Osteoblast (primary cell): ENCODE measurements at places on chromosomes 4 and X. TPM values are rescaled to one million over a fixed set of nuclear protein-coding genes. Genes with fewer than 3 reads are reported as not detected.
A peak's percentile ranks its signal among the peaks of the same experiment; 100 is the strongest.

CXXC4 gene
- total RNA-seq, result not detected in 2 replicates

SNCA gene
- 0.29 and 0.72 TPM in 2 replicates for total RNA-seq

VGLL1 gene
- total RNA-seq, result not detected in 2 replicates

GLOD5 gene
- not detected in 2 replicates for total RNA-seq

DNA sequence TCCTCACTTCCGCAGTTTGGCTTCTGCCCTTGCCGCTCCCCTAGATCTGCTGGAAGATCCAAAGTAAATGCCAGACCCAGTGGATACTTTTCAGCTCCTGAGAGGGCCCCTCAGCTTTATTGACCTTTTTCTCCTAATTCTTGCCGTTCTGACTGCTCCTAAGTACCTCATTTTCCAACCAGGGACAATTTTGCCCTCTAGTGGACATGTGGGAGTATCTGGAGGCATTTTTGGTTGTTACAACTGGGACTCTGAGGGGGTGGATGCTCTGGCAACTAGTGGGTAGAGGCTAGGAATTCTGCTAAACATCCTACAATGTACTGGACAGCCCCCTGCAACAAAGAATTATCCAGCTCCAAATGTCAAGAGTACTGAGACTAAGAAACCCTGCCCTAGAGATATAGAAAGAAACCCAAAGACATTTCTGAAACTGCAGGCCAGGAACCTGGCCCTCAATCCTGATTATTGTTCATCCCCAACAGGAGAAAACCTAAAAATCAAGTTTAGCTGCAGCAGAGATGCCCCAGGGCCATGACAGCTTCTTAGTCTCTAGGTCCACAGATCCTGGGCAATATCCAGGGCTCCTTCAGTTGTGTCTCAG lies 3.4 kb downstream of the TEX13B start:
- peak; percentile 71 for DNase-seq
- H3K4me3 ChIP-seq, result no peak overlapping the region
- no peaks in the 10 kb centered on the region for H3K4me1 ChIP-seq
- H3K27me3 ChIP-seq, result peaks cover 10% of the 10 kb centered on the region

DNA sequence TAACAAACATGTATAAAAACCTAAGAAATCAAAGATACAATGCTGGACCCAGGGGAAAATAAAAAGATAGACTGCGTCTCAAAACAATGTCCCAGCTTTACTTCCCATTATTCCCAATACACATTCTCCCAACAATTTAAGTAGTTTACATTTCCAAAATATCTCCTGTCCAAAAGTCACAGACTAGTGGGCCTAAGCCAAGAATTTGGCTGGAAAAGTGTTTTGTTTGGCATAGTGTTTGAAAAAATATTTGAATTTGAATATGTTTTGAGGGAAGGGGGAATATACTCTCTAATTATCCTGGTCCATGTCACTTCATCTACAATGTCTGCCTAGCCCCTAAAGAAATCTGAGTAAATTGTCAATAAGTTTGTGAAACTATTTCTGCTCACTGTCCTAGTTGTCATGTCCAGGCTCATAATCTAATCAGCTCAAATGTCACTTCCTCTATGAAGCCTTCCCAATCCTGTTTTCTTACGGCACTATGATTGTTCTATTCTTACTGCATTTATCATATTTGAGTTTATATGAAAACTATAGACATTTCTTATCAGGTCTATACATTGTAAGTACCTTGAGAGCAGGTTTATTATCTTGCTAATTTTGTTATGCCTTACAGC lies 74.4 kb downstream of the SEC24D start:
- DNase-seq, result no peak
- H3K36me3 ChIP-seq, result peaks cover 74% of the 10 kb centered on the region
- no peak overlapping the region for H3K4me3 ChIP-seq
- H3K27ac ChIP-seq, result no peak overlapping the region

- H3K27me3 ChIP-seq, result no peaks in the 10 kb centered on the region
- H3K4me1 ChIP-seq, result peaks cover 4% of the 10 kb centered on the region
- H3K27ac ChIP-seq, result no peak overlapping the region
- H3K36me3 ChIP-seq, result no peaks in the 10 kb centered on the region
Measured at GRCh38 chr4:53695540-53696463, 104.5 kb upstream of the LNX1 start.

DNA sequence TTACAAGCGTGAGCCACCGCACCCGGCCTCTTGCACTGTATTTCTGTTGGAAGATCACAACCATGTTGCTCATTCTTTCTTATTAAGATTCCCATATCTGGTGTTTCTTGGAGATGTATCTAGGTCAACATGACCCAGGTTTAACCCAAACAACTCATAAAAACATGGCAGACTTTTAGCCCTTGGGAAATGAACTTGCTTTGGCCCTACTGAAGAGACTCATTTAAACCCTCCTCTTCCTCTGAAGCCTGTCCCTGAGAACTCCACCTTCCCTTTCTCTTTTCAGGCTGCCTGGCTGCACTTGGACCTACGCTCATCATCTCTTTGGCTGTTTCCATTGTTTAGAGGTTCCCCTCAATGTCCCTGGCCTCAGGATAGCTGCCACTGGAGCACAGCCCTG lies 22.8 kb upstream of the OPN1LW start:
- H3K27me3 ChIP-seq, result peaks cover 10% of the 10 kb centered on the region
- no peak for DNase-seq
- no peaks in the 10 kb centered on the region for H3K4me1 ChIP-seq
- no peak overlapping the region for H3K27ac ChIP-seq
- no peaks in the 10 kb centered on the region for H3K36me3 ChIP-seq

- no peak overlapping the region for H3K27ac ChIP-seq
- no peak overlapping the region for H3K4me3 ChIP-seq
- peaks cover 12% of the 10 kb centered on the region for H3K4me1 ChIP-seq
- DNase-seq, result no peak
Measured at GRCh38 chr4:57159866-57160265, 49.7 kb upstream of the IGFBP7 start.

DNA sequence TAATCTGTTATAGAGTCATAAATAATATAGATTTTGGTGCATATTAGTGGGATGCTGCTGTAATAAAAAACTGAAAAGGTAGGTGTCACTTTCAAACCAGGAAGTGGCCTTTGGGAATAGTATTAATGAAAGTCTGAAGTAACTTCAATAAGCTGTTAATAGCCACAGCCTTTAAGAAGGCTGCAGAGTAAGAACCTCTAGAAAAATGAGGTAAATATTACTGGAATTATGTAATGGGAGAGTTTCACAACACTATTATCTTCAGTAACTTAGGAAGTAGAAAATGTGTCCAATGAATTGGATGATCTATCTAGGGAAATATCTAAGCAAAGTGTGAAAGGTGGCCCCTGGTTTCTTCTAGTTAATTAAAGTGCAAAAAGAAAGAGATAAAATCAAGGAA lies 104.7 kb downstream of the NCAPG start:
- H3K27me3 ChIP-seq, result no peaks in the 10 kb centered on the region
- no peak overlapping the region for H3K4me3 ChIP-seq
- DNase-seq, result no peak
- no peaks in the 10 kb centered on the region for H3K36me3 ChIP-seq
- H3K27ac ChIP-seq, result no peak overlapping the region

- DNase-seq, result no peak
- no peaks in the 10 kb centered on the region for H3K27me3 ChIP-seq
- no peak overlapping the region for H3K4me3 ChIP-seq
- H3K36me3 ChIP-seq, result no peaks in the 10 kb centered on the region
- peaks cover 5% of the 10 kb centered on the region for H3K4me1 ChIP-seq
- H3K27ac ChIP-seq, result no peak overlapping the region
Measured at GRCh38 chr4:140930011-140930410, 173.8 kb upstream of the TBC1D9 start.

DNA sequence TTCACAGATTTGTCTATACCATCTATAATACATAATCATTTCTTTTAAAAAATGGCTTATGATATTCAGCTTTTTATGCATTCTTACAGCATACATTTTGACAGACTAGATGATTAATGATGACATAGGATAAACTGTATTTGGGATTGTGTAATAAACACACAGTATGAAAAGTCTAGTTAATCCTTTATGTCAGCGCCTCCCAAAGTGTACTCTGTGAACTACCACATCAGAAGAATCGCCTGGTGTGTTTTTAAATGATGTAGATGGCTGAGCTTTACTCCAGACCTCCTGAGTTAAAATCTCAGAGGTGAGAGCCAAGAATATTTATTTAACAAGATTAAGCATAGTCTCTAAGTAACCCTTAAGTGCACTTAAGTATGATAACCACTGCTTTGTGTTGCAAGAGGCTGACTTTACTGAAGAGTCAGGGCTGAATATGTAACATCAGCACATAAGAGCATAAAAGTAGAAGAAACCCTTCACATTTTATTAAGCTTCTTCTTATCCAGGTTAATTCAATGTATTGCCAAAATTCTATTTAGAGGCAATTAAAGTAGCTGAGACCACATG lies 104.2 kb downstream of the ANK2 start:
- H3K27ac ChIP-seq, result no peak overlapping the region
- no peaks in the 10 kb centered on the region for H3K27me3 ChIP-seq
- H3K36me3 ChIP-seq, result no peaks in the 10 kb centered on the region
- H3K4me3 ChIP-seq, result no peak overlapping the region

- H3K27me3 ChIP-seq, result peaks cover 44% of the 10 kb centered on the region
- H3K27ac ChIP-seq, result no peak overlapping the region
- H3K4me1 ChIP-seq, result no peaks in the 10 kb centered on the region
Measured at GRCh38 chrX:103774070-103774642, 2.5 kb upstream of the PLP1 start.

DNA sequence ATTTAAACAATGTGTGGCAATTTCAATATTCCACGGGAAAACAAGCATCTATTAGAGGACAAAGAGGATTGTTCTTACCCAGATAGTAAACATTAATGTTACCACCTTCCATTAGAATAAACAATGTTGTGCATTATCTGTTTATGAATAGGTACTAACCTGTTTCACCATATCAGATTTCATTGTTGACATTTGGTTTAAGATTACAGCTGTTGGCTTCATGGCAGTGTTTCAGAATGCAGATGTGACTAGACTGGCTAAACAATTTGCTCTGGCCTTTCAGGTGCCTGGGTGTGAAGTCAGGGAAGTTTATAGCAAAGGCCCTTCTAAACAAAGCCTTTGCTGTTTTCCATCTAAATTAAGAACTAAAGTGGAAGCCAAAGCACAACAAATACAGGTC lies 464.7 kb upstream of the FAM47C start:
- H3K4me1 ChIP-seq, result no peaks in the 10 kb centered on the region
- H3K27me3 ChIP-seq, result no peaks in the 10 kb centered on the region
- no peak overlapping the region for H3K4me3 ChIP-seq
- DNase-seq, result no peak
- H3K27ac ChIP-seq, result no peak overlapping the region

- peaks cover 33% of the 10 kb centered on the region for H3K4me1 ChIP-seq
- no peak overlapping the region for H3K4me3 ChIP-seq
- peak overlapping the region; percentile 73 for H3K27ac ChIP-seq
- DNase-seq, result peak; percentile 93
- H3K27me3 ChIP-seq, result no peaks in the 10 kb centered on the region
Measured at GRCh38 chr4:119103263-119103662, 32.4 kb upstream of the MYOZ2 start.

GRCh38 chr4:121096629-121097028 lies 24.3 kb upstream of the NDNF start:
- H3K27ac ChIP-seq, result no peak overlapping the region
- H3K36me3 ChIP-seq, result no peaks in the 10 kb centered on the region
- no peaks in the 10 kb centered on the region for H3K27me3 ChIP-seq
- DNase-seq, result no peak

DNA sequence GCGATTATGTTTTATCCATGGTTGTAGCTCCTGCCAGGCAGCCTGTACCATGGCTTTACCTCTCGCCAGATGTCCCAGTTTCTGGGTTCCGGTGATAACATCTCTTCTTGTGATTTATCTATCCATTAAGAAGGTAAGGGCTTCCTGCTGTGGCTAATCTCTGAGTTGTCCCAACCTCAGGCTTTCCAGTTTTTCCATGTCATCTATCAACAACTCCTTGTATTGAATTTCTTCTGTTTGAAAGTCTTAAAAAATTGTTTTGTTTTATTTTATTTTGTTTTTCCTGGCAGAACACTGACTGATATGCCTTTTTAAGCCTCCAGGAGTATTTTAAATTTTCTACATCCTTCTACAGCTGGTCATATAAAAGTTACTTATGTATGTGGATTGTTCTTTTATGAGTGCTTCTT lies 241.9 kb downstream of the ANTXR2 start:
- H3K27me3 ChIP-seq, result peaks cover 2% of the 10 kb centered on the region
- no peak overlapping the region for H3K27ac ChIP-seq
- no peaks in the 10 kb centered on the region for H3K36me3 ChIP-seq

- no peaks in the 10 kb centered on the region for H3K27me3 ChIP-seq
- H3K4me1 ChIP-seq, result no peaks in the 10 kb centered on the region
- no peak overlapping the region for H3K4me3 ChIP-seq
- no peaks in the 10 kb centered on the region for H3K36me3 ChIP-seq
- no peak overlapping the region for H3K27ac ChIP-seq
Measured at GRCh38 chr4:36081185-36081584, 163.1 kb downstream of the ARAP2 start.

DNA sequence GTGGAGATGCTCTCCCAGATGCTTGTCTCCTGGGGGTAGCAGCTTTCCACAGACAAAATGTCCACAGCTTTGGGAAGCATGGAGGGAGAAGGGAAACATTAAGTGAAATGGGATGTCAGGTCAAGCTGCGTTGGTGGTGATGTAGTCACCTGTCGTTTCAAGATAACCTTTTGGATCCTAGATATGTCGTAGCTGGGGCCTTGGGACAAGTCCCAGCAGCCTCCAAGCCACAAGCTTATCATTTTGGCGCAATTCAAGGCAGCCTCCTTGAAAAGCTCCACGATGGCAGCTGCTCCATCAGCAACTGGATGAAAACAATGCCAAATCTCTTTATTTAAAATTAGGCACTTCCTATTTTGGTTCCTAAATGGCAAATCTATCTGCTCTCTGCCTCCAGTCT lies 52.0 kb downstream of the RTL9 start:
- no peaks in the 10 kb centered on the region for H3K27me3 ChIP-seq
- H3K36me3 ChIP-seq, result no peaks in the 10 kb centered on the region
- peak overlapping the region; percentile 58 for H3K27ac ChIP-seq
- no peak for DNase-seq

DNA sequence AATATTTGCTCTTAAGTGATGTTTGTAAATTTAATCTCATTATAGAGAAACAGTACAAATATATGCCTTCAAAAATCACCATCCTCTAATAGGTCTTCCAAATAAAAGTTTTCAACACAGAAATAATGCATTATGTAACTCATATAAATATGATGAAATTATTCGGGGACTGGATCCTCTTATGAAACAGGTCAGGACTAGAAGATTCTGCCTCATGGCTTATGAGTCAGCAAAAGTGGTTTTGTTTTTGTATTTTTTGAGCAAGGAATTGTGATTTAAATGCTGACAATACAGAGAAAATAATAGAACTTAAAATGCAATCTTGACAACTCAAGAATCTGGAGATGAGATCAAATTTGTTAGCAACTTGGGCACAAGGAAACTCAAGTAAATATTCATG lies 179.7 kb upstream of the NDP start:
- H3K36me3 ChIP-seq, result no peaks in the 10 kb centered on the region
- no peak overlapping the region for H3K27ac ChIP-seq
- no peak for DNase-seq
- H3K4me3 ChIP-seq, result no peak overlapping the region
- no peaks in the 10 kb centered on the region for H3K4me1 ChIP-seq

DNA sequence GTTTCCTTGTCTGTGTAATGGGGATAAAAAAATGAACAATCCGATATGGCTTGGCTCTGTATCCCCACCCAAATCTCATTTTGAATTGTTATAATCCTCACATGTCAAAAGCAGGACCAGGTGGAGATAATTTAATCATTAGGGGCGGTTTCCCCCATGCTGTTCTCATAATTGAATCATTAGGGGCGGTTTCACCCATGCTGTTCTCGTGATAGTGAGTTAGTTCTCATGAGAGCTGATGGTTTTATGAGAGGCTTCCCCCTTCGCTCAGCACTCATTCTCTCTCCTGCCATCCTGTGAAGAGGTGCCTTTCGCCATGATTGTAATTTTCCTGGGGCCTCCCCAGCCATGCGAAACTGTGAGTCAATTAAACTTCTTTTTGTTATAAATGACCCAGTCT lies 633.5 kb downstream of the RAPGEF2 start:
- DNase-seq, result no peak
- no peak overlapping the region for H3K27ac ChIP-seq
- no peaks in the 10 kb centered on the region for H3K36me3 ChIP-seq
- H3K4me1 ChIP-seq, result no peaks in the 10 kb centered on the region
- no peak overlapping the region for H3K4me3 ChIP-seq
- no peaks in the 10 kb centered on the region for H3K27me3 ChIP-seq
